ENCODE measurements at places on chromosomes 11 and 22. TPM values are rescaled to one million over a fixed set of nuclear protein-coding genes. Genes with fewer than 3 reads are reported as not detected.

Gene USP2
- total RNA-seq, result 4.2 TPM

Gene NLRX1
- 16.3 TPM for total RNA-seq

Gene GLB1L3
- not detected for total RNA-seq

Gene ZNF215
- total RNA-seq, result 2.5 TPM

Gene MPZL2
- 36.8 TPM for total RNA-seq

Gene MYO7A
- 23.2 TPM for total RNA-seq

Gene C22orf31
- not detected for total RNA-seq

- DNase-seq, result no peak
These were observed 8.5 kb downstream of the TNNT3 start for GRCh38 chr11:1927848-1928469.

- no peak for DNase-seq
These were observed 98.0 kb upstream of the LDLRAD3 start for GRCh38 chr11:35845860-35846259.

DNA sequence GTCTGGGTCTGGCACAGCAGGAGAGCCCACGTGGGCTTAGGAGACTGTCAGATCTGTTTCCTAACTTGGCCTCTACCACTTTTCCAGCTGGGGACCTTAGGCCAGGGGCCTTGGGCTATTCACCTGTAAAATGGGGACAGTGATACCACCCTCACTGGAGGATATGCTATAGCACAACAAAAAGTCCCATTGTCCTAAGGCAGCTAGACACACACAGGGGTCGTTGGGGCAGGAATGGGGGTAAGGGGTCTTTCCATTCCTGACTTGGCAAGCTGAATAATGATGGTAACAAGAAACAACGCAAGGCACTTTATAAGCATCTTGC lies 2.6 kb upstream of the SH3BP1 start:
- no peak for DNase-seq

DNA sequence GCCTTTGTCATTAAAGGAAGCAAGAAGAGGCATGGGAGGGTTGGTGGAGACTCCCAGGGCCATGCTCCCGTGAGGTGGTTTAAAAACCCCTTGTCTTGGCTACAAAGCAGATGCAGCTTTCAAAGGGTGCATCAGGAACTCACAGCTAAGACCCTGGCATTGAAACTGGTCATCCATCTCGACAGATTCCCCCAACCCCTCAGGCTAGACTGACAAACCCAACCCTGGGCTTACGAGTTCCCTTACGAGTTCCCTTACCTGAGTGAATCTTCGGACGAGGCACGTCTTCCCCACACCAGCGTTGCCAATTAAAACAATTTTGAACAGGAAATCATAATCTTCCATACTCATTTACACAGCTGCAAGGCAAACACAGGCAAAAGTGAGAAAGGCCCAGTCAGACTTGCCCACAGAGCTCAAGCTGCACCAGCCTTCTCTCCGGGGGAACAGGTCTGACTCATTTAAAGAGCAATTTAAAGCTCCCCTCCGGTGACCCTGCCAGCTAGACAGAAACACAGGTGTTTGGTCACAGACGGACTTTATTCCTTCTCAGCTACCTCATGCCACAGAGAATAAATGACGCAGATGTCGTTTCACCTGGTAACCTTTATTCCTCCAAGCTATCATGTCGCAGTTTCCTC lies 74.6 kb downstream of the RAB30 start:
- no peak for DNase-seq

DNA sequence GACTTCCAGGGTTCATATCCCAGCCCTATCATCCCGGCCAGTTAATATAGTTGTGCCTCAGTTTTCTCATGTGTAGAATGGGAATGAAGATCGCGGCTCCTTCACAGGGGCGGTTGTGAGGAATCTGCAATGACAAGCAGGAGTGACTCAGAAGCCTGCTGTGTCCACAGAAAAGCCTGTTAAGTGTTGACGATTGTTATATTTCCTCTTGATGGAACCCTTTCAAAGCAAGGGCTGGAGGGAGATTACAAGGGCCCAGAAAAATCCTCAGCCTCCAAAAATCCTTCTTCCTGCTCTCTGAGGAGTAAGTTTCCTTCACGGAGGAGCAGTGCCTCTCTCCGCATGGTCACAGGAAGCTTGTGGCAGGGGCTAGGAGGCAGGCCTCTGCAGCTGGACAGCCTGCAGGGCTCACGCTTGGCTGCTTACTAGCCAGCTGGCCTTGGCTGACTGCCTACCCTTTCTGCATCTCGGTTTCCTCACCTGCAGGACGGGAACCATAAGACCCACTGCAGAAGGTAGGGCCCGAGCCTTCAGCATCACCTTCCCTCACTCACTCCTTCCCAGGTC lies 63.4 kb downstream of the CACNG2 start:
- no peak for DNase-seq

Data from mesenteric fat pad (tissue), 1 donor.